ENCODE measurements at places on chromosomes 11 and 22.
A peak's percentile ranks its signal among the peaks of the same experiment; 100 is the strongest.

DNA sequence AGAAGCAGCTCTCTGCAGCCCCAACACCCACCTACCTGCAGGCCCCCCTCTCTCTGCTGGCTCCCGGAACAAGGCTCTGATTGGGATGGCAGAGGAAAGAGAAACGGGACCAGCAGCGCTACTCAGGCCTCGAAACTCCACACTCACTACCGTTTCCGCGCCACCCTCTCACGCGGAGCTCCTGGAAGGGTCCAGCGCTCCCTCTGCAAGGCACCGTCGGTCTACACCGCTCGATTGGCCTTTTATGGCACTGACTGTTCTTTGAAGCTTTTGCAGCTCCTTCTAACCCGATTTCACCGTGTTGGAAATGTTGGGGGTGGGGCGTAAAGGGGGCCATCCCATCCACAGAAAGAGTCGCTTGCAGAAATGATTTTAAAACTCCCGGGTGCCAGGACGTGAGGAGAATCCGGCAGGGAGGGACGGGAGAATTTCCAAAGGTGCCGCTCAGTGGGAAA lies 323 bp upstream of the PANX1 start:
- no peak for DNase-seq

GRCh38 chr11:35305670-35306382 lies 113.5 kb downstream of the SLC1A2 start:
- DNase-seq, result peak; percentile 16

GRCh38 chr11:65502555-65503367 lies 3.9 kb downstream of the MALAT1 start:
- DNase-seq, result no peak

DNA sequence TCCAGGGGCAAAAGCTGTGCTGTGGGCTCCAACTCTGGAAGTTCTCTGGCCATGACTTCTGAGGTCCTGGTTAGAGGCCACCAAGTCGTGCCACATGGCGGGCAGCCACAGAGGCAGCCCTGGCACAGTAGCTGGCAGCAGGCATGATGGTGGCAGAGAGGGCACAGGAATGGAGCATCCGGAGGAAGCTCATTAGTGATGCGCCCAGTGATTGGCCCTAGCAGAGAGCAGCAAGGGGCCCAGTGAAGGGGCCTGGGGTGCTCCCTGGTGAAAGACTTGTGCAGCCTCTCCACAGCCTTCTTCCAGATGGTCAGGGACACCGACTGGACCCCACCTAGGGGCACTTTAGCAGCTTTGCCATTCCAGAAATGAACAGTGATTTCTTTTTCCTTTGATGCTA lies 7.0 kb downstream of the C11orf16 start:
- no peak for DNase-seq

GRCh38 chr11:79466411-79466810 lies 25.6 kb upstream of the TENM4 start:
- no peak for DNase-seq

- no peak for DNase-seq
Observed at GRCh38 chr11:132064987-132065620, 694.7 kb downstream of the NTM start.

DNA sequence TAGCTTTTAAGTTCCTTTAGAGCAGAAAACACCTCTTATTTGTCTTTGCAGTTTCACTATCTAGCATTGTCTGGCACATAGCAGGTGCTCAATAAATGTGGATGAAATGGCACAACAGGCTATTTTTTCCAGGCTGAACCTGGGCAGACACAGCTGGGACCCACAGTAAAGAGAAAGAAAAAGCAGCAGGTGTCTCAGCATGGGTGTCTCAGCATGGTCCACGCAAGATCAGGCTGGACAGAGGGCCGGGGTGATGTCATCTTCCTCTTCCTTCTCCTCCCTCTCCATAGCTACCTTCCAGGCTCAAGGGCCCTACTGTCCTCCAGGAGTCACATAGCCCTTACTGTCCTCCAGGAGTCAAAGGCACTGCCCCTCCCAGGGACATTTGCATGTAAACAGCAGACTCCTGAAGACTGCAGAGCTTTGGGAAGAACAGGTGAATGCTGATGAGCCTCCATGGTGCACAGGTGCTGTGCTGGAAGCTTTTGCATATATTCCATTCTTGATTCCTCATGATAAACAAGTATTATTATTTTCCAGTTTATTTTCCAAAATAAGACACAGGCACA lies 65.2 kb downstream of the DSCAML1 start:
- no peak for DNase-seq

DNA sequence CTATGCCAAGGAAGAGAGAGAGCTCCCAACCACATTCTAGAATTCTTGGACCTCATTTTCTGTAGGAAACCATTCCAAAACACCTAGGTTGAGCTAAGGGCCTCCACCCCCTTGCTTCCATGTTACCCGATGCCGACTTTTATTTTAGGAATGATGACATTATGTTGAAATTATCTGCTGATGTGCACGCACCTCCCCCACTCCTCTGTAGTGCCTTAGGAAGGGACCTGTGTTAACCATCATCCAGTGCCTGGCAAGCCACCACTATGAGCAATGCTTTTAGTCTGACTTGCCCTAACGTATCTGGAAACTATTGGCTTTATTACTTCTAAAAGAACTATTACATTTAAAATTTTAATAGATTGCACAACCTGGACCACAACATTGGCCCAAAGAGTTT lies 42.1 kb downstream of the NCAPD3 start:
- DNase-seq, result no peak

GRCh38 chr11:45050111-45050510 lies 96.3 kb upstream of the PRDM11 start:
- no peak for DNase-seq

DNA sequence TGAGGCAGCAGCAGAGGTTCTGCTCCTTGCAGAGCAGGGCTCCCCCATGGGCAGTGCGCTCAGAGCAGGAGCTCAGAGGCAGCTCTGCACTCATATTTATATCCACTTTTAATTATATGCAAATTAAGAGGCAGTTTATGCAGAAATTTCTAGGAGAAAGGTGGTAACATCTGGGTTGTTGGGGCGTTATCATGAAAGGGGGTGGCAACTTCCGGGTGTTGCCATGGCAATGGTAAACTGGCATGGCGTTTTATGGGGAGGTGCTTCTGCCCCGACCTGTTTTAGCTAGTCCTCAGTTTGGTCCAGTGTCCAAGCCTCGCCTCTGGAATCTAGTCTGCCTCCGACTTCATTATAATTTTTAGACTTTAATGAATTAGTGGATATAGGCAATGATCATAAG lies 1191.7 kb downstream of the TBC1D22A start:
- DNase-seq, result no peak

DNA sequence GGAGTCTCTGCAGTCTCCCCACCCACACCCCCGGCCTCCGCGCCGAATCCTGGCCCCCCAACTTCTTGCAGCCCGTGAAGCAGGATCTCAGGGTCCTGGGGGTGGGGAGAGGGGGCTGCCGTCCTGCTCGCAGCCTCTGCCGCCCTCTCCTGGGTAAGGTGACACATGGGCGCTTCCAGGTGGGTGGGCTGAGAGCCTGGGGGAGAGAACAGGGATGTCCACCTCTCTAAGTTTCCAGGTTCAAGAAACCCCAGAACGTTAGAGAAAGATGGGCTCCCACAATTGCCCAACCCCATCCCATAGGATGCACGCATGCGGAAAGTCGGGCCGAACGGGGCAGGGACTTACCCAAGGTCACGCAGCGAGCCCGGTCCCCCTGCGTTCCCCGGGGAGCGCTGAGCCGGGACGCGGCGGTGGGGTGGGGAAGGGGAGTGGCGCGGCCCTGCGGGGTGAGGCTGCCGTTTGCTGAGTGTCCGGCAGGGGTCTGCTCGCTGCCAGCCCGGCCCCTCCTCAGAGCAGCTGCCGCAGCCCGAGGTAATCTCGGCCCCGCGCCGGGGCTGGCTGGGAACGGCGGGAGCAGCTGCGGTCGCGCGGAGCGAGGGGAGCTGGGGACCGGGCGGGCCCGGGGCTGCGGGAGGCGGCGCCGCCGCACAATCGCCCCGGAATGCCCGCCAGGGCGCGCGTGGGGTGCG lies 705 bp upstream of the CAPN1 start:
- DNase-seq, result peak; percentile 88

DNA sequence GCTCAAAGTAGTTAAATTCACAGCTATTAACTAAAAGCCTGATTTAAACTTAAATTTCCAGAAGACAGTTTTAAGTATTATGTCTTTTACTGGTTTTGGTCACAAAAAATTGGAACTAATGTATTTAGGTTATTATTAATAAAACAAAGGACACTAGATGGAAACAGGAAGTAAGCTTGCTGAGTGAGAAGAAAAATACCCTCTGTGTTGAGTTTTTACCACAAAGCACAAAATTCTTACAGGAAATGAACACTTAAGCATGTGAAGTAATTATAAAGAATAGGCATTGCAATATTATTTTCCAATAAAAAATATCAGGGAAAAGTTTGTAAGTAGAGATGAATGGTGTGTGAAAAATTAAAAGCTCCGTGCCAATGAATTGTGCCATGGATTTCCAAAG lies 46.3 kb downstream of the PIK3C2A start:
- DNase-seq, result no peak

DNA sequence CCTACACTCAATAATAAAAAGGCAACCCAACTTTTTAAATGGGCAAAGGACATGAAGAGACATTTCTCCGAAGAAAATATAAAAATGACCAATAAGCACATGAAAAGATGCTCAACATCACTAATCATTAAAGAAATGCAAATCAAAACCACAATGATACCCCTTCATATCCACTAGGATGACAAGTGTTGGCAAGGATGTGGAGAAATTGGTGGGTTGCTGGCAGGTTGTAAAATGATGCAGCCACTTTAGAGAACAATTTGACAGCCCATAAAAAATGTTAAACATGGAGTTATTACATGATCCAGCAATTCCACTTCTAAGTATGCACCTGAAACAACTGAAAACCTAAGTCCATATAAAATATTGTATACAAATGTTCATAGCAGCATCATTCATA lies 73.2 kb upstream of the LMO2 start:
- DNase-seq, result no peak

DNA sequence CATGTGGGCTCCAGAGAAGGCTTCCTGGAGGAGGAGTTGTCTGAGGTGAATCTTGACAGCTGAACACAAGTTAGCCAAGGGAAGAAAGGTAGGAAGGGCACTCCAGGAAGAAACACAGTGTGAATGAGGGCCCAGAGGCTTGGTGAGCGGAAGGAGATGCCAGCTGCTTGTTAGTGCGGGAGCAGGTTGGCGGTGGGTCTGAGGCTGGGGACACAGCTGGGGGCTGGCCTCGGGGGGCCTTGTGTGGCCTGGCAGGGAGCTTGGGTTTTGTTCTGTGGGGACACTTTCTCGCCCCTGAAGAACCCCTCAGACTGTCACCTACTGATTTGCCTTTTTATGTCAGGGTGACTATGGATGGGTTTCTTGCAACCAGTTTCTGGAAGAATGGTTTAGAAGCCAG lies 160.0 kb downstream of the ST3GAL4 start:
- DNase-seq, result no peak

DNA sequence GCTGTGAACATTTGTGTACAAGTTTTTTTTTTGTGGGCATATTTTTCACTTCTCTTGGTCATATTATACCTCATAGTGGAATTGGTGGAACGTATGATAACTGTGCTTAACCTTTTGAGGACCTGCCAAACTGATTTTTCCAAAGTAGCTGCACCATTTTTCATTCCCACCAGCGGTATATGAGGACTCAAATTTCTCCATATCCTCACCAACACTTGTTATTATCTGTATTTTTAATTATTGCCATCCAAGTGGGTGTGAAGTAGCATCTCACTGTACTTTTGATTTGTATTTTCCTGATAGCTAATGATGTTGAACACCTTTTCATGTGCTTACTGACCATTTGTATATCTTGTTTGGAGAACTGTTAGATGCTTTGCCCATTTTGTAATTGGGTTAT lies 47.8 kb downstream of the CCDC15 start:
- DNase-seq, result no peak

DNA sequence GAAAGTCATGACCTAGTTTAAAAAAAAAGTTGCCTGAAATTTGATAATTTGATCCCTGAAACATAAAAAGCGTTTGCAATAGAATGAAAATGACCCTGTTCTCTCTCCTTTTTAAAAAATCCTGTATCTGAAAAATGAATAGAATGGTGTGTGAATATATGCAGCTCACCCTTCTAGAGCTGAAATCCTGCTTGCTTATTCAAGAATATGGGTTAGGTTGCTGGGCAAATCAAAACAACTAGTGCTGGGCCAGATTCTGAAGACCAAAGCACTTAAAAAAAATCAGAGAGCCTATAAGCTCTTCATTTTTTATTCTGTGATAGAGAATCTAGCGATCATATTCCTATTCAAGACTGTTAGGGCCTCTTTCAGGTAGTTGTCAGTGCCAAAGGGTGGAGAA lies 131.6 kb downstream of the MPPED2 start:
- DNase-seq, result no peak

Data from WERI-Rb-1 (cell line).